ENCODE measurements at places on chromosomes 11 and 22. TPM values are rescaled to one million over a fixed set of nuclear protein-coding genes. Genes with fewer than 3 reads are reported as not detected.

CBLIF gene
- total RNA-seq: not detected

GANAB gene
- total RNA-seq: 290 TPM

GRCh38 chr11:88626216-88626615, 288.7 kb upstream of the CTSC start:
- H3K27ac ChIP-seq: no peak overlapping the region
- H3K27me3 ChIP-seq: peaks cover 2% of the 10 kb centered on the region
- H3K36me3 ChIP-seq: no peaks in the 10 kb centered on the region
- no peak overlapping the region for H3K4me3 ChIP-seq
- no peaks in the 10 kb centered on the region for H3K4me1 ChIP-seq
- no peak for DNase-seq

DNA sequence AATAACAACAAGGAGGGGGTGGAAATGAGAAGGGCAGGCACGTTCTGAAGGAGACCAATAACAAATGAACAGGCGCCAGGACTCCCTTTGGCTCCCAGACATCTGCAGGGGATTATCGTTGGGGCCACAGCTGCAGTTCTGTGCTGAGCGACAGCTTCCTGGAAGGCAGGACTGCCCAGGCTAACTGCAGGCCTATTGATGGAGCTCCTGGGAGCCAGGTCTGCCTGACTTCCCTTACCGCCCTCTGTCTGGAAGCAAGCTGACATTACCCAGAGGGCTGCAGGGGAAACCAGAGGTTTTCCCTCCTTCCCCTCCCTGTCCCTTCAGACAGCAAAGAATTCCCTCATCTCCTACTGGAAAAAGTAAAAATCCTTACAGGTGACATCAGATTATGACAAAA, 5.0 kb downstream of the DRD2 start:
- peaks cover 3% of the 10 kb centered on the region for H3K4me1 ChIP-seq
- DNase-seq: no peak
- peaks cover 29% of the 10 kb centered on the region for H3K27me3 ChIP-seq

- no peak for DNase-seq
- H3K36me3 ChIP-seq: no peaks in the 10 kb centered on the region
- no peaks in the 10 kb centered on the region for H3K27me3 ChIP-seq
- H3K4me1 ChIP-seq: no peaks in the 10 kb centered on the region
Measured at GRCh38 chr11:76096552-76096951, 109.8 kb downstream of the WNT11 start.

GRCh38 chr11:69880826-69881445, 61.7 kb upstream of the FGF3 start:
- no peaks in the 10 kb centered on the region for H3K4me1 ChIP-seq
- no peak overlapping the region for H3K27ac ChIP-seq
- no peak for DNase-seq
- no peaks in the 10 kb centered on the region for H3K27me3 ChIP-seq

Data from activated CD4-positive, alpha-beta T cell treated with anti-CD3 and anti-CD28 coated beads, Interleukin-2, amount 10 ng/mL, durations not matched to agents 7 days and 5 days (primary cell).